CD4-positive, alpha-beta memory T cell (primary cell): ENCODE measurements at places on chromosomes 13 and 19. TPM values are rescaled to one million over a fixed set of nuclear protein-coding genes. Genes with fewer than 3 reads are reported as not detected.

The ETV2 gene
- total RNA-seq: not detected

The NBEA gene
- total RNA-seq: 1.8 TPM

The SULT2A1 gene
- total RNA-seq: not detected

The CCDC61 gene
- 39.6 TPM for total RNA-seq

The BCAM gene
- not detected for total RNA-seq

The CALR3 gene
- not detected for total RNA-seq

The ADPRHL1 gene
- total RNA-seq: 1.3 TPM

GRCh38 chr19:45901912-45902650 lies at the start of gene MYPOP:
TSS of gene MYPOP (minus strand) at chr19:45902613. CDS start at chr19:45901773, 840 bp downstream.
- H3K27me3 ChIP-seq: no peaks in the 10 kb centered on the region
- H3K4me1 ChIP-seq: peaks cover 19% of the 10 kb centered on the region
- H3K27ac ChIP-seq: peak within 1 kb of the TSS; percentile 79

GRCh38 chr13:50677687-50678463 lies 165.6 kb downstream of the DLEU7 start:
- H3K4me1 ChIP-seq: no peaks in the 10 kb centered on the region
- no peak for DNase-seq
- no peak overlapping the region for H3K27ac ChIP-seq
- H3K27me3 ChIP-seq: no peaks in the 10 kb centered on the region
- no peak overlapping the region for H3K4me3 ChIP-seq

GRCh38 chr13:94205896-94206295 lies 273.6 kb downstream of the DCT start:
- no peak overlapping the region for H3K4me3 ChIP-seq
- no peak overlapping the region for H3K27ac ChIP-seq
- DNase-seq: no peak
- H3K36me3 ChIP-seq: no peaks in the 10 kb centered on the region

GRCh38 chr19:42498169-42498757 lies 30.0 kb downstream of the CEACAM1 start:
- no peak for DNase-seq
- peaks cover 6% of the 10 kb centered on the region for H3K4me1 ChIP-seq
- H3K36me3 ChIP-seq: no peaks in the 10 kb centered on the region
- no peaks in the 10 kb centered on the region for H3K27me3 ChIP-seq
- no peak overlapping the region for H3K27ac ChIP-seq

GRCh38 chr19:21586311-21587116 lies 81.1 kb downstream of the ZNF429 start:
- H3K4me1 ChIP-seq: peaks cover 15% of the 10 kb centered on the region
- no peaks in the 10 kb centered on the region for H3K36me3 ChIP-seq
- no peak overlapping the region for H3K27ac ChIP-seq
- no peak overlapping the region for H3K4me3 ChIP-seq
- H3K27me3 ChIP-seq: no peaks in the 10 kb centered on the region
- DNase-seq: no peak

- DNase-seq: no peak
- no peak overlapping the region for H3K27ac ChIP-seq
- H3K27me3 ChIP-seq: peaks cover 13% of the 10 kb centered on the region
- H3K4me1 ChIP-seq: no peaks in the 10 kb centered on the region
- no peaks in the 10 kb centered on the region for H3K36me3 ChIP-seq
These were observed 2.7 kb downstream of the DACH1 start for GRCh38 chr13:71864094-71864985.

GRCh38 chr13:50077431-50077830 lies 62.2 kb downstream of the KCNRG start:
- no peak for DNase-seq
- H3K36me3 ChIP-seq: no peaks in the 10 kb centered on the region
- H3K4me1 ChIP-seq: peaks cover 65% of the 10 kb centered on the region
- no peak overlapping the region for H3K4me3 ChIP-seq
- H3K27ac ChIP-seq: no peak overlapping the region
- no peaks in the 10 kb centered on the region for H3K27me3 ChIP-seq

- no peak overlapping the region for H3K4me3 ChIP-seq
- no peak overlapping the region for H3K27ac ChIP-seq
- no peaks in the 10 kb centered on the region for H3K36me3 ChIP-seq
- no peaks in the 10 kb centered on the region for H3K4me1 ChIP-seq
These were observed 809 bp downstream of the MISP start for GRCh38 chr19:751501-752341.

- no peak overlapping the region for H3K4me3 ChIP-seq
- no peak for DNase-seq
- H3K4me1 ChIP-seq: peaks cover 10% of the 10 kb centered on the region
These were observed 14.6 kb upstream of the C13orf42 start for GRCh38 chr13:51125495-51126226.

- H3K36me3 ChIP-seq: no peaks in the 10 kb centered on the region
- H3K27ac ChIP-seq: no peak overlapping the region
- no peaks in the 10 kb centered on the region for H3K4me1 ChIP-seq
These were observed 4.3 kb downstream of the CYP2B6 start for GRCh38 chr19:40995355-40995754.

GRCh38 chr19:35601971-35602370 lies 10.6 kb upstream of the HAUS5 start:
- no peak overlapping the region for H3K27ac ChIP-seq
- H3K36me3 ChIP-seq: no peaks in the 10 kb centered on the region
- H3K27me3 ChIP-seq: no peaks in the 10 kb centered on the region
- H3K4me3 ChIP-seq: no peak overlapping the region
- H3K4me1 ChIP-seq: no peaks in the 10 kb centered on the region

DNA sequence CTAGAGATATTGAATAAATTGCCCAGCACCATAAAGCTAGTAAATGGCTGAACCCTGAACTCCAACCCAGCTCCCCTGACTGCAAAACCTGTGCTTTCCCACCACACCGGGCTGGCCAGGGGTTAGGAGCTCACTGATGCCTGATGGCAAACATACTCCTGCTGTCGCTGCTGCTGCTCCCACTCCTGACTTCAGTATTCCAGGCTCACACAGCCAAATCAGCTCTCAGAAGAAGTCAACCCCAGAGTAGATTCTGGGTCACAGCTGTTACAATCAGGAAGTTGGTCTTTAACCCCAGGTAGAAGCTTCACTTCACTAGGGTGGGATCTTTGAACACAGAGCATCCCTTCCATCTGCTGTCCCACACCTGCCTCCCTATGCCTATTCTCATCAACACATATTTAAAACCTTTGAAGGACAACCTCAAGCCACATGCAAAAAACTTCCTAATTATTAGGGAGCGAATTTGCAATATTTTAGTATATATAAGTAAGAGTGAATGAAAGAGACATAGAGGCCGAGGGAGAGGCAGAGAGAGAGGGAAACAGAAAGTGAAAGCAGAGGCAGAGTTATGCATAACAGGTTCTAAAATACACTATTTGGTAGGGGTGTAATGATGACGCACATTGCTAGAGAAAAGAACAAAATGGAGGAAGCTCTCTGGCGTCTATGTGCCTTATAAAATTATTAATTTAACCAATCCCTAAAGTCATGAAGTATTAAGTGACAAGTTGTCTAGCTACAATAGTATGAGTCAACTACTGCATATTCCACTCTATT lies 99.4 kb upstream of the SERP2 start:
- peak overlapping the region; percentile 48 for H3K4me3 ChIP-seq
- no peaks in the 10 kb centered on the region for H3K27me3 ChIP-seq
- no peaks in the 10 kb centered on the region for H3K36me3 ChIP-seq
- peak overlapping the region; percentile 45 for H3K27ac ChIP-seq

- no peak overlapping the region for H3K27ac ChIP-seq
- no peaks in the 10 kb centered on the region for H3K36me3 ChIP-seq
- no peak overlapping the region for H3K4me3 ChIP-seq
- H3K27me3 ChIP-seq: no peaks in the 10 kb centered on the region
These were observed 67.7 kb downstream of the TBC1D4 start for GRCh38 chr13:75414036-75414827.

DNA sequence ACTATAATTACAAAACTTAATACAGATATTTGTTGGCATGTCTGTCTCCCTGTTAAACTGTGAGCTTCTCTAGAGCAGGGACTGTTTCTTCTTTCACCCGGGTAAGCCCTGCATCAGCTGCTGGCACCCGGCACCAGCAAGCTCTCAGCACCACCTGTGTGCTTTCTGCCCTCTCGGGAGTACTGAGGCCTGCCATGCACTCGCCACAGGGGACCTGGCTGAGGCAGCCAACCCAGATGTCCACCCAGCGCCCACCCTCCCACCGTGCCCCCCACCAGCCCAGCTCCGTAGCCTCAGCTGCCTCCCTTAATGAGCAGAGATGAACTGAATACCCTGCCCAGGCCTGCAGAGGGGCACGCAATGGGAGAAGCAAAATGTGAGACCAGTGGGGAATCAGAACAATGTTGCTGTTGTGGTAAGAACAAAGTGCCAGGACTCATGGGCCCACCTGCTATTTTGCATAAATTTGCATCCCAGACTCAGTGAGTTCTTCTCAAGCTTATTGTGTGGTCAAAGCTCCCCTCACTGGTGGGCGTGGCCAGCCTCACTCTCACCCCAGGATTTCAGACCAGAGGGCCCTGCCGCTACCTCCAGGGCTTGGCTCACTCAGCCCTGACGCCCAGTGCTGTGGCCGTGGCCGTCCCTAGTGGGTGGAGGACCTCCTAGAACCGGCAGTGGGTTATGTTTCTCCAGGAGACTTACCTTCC lies 14.6 kb upstream of the SERPINE3 start:
- DNase-seq: no peak
- no peaks in the 10 kb centered on the region for H3K27me3 ChIP-seq
- no peaks in the 10 kb centered on the region for H3K36me3 ChIP-seq
- no peak overlapping the region for H3K4me3 ChIP-seq
- H3K4me1 ChIP-seq: no peaks in the 10 kb centered on the region
- H3K27ac ChIP-seq: no peak overlapping the region

DNA sequence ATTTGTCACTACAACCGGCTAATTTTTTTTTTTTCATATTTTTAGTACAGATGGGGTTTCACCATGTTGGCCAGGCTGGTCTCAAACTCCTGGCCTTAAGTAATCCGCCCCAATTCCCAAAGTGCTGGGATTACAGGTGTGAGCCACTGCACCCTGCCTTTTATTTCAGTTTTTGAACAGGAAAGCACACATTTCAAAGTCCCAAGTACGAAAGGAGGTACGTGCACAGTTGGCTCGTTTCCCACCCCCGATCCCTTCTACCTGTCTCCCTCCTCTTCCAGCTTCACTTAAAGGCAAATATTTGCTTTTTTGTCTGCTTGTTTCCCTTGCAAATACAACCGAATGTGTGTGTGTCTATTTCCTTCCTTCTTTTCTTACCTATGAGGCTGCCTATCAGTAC lies 30.5 kb downstream of the ZIC5 start:
- no peaks in the 10 kb centered on the region for H3K4me1 ChIP-seq
- DNase-seq: no peak
- no peak overlapping the region for H3K4me3 ChIP-seq
- no peaks in the 10 kb centered on the region for H3K36me3 ChIP-seq
- no peaks in the 10 kb centered on the region for H3K27me3 ChIP-seq
- H3K27ac ChIP-seq: no peak overlapping the region

DNA sequence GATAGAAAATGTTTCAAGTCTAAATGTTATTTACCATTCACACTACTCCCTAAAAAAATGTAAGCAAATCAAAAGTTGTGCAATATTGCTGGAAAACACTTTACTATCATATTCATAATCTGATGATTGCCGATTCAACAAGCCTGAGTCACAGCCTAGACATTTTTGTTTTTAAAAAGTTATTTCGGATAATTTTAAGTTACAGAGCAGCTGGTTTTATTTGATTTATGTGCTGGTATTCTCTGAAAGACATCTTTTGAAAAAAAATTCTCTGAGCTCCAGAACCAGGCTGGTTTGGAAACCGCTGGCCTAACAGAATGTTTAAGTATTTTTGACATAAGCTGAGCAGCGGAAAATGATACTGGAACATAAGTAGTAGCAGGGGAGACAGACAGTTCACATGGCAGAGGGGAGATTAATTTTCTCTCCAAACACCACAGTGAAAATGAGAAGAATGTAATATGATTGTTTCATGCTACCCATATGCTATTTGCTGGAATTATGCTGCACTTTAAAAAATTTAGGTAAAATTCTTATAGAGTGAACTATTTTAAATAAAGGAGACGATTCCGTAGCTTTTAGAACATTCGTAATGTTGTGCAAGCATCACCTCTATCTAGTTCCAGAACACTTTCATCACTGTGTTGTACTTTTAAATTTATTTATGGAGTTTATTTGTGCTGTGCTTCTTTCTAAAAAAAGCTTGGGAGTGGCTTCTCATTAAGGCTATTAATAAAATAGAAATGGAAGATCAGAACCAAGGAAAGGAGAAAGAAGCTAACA lies 36.1 kb downstream of the TBC1D4 start:
- H3K4me3 ChIP-seq: no peak overlapping the region
- H3K27me3 ChIP-seq: no peaks in the 10 kb centered on the region
- H3K27ac ChIP-seq: no peak overlapping the region
- H3K4me1 ChIP-seq: no peaks in the 10 kb centered on the region

DNA sequence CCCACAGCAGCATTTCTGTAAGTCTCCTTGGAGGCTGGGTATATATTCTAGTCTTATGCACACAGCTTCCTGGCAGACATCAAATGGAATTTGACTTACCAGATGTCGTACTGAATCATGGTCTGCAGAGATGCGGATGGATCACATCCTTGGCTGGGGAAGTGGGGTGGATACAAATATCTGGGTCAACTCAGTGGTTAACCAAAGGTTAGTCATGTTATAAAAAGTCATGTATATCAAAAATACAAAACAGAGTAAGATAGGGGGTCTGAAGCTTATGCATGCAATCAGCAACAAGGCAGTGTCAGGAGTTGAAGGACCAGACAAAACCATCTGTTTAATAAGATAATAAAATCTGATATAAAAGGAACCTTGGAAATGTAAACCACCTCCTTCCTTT lies 61.9 kb downstream of the WASF3 start:
- H3K4me3 ChIP-seq: no peak overlapping the region
- no peak for DNase-seq
- H3K4me1 ChIP-seq: no peaks in the 10 kb centered on the region
- no peaks in the 10 kb centered on the region for H3K36me3 ChIP-seq

DNA sequence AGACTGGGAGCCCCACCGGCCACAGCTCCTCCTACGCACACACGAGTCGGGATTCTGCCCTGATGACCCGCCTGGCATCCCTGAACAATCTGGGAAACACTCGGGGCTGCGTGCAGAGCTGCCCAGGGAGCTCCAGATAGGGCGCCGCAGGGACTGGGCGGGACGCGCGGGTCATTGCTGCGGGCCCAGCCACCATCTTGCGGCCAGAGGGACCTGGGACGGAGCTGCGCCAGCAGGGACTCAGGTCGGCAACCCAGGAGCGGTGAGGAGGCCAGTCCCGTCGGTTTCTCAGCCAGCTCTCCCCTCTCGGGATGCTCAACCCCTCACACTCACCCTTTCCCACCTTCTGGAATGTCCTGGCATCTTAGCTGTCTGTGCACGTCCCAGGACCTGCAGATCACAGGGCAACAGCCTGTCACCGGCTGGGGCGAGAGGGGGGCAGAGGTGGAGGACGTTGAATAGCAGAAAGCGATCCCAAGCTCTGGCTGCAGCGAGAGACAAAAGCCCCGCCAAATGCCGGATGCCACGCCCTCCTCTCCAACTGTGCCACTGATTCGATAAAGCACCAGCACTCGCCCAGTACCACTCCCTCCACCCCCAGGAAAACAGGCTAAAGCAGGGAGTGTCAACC lies 20.4 kb upstream of the ZNF91 start:
- no peaks in the 10 kb centered on the region for H3K36me3 ChIP-seq
- no peak for DNase-seq
- no peaks in the 10 kb centered on the region for H3K27me3 ChIP-seq
- peaks cover 13% of the 10 kb centered on the region for H3K4me1 ChIP-seq

- H3K36me3 ChIP-seq: no peaks in the 10 kb centered on the region
- no peak overlapping the region for H3K27ac ChIP-seq
- H3K4me1 ChIP-seq: no peaks in the 10 kb centered on the region
These were observed 122.9 kb upstream of the RNF113B start for GRCh38 chr13:98299966-98300350.
